BE2C (cell line): ENCODE measurements at places on chromosomes 6 and 20.

DNA sequence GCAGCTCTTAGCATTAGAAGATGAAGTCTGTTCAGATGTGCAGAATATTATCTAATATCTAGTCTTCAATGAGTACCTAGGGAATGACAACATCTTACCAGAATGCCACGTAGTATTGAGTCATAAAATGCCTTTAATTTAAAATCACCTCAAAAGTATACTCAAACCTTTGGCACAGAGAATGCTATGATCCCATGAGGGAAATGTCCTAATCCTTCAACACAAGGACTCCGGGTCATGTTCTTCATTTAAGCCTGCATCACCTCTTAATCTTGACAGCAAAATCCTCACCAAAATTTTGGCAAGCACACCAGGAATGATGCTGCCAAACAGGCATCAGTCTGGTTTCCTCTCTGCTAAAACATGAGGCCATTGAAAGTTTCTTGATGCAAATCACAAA lies 23.6 kb upstream of the MARCKS start:
- DNase-seq = no peak

GRCh38 chr6:169231790-169232506 lies 21.7 kb downstream of the THBS2 start:
- DNase-seq = no peak

GRCh38 chr20:48864254-48864653 lies 36.5 kb upstream of the PREX1 start:
- no peak for DNase-seq

GRCh38 chr6:3697609-3698008 lies 53.9 kb downstream of the PXDC1 start:
- no peak for DNase-seq

DNA sequence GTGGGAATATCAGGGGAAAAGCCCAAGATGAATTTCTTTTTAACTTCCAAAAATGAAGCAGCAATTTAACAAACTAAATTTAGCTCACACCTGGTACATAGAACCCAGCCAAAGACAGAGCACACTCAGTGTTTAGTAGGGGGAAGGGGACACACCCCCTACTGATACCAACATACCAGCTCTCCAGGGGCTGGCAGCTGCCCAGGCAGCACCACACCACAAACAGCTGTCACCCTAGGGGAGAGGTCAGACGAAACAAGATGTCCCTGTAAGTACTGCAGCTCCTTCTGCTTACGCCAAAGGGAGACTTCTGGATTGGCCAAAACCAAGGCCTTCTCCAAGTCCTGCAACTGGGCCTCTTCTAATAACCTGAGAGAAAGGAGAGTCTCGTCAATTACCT lies 26.0 kb downstream of the MDN1 start:
- DNase-seq = no peak

DNA sequence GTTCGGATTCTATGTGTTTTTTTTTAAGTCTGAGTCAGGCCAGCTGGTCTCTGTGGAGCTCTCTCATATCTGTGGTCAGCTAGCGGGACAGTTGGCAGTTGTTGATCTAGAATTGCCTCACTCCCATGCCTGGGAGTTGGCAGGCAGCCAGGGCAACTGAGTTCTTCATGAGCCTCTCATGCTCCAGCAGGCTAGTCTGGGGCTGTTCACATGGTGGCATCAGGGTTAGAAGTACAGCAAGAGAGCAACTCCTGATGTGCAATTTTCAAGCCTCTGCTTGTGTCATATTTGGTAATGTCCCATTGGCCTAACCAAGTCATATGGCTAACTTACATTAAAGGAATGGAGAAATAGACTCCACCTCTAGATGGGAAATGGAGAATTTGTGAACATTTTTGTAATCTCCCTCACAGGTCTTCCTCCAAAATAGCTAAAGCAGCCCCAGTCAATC lies 6.7 kb upstream of the IFT52 start:
- peak; percentile 41 for DNase-seq

GRCh38 chr6:25755483-25755882 lies 941 bp downstream of the SLC17A4 start:
- DNase-seq = no peak

DNA sequence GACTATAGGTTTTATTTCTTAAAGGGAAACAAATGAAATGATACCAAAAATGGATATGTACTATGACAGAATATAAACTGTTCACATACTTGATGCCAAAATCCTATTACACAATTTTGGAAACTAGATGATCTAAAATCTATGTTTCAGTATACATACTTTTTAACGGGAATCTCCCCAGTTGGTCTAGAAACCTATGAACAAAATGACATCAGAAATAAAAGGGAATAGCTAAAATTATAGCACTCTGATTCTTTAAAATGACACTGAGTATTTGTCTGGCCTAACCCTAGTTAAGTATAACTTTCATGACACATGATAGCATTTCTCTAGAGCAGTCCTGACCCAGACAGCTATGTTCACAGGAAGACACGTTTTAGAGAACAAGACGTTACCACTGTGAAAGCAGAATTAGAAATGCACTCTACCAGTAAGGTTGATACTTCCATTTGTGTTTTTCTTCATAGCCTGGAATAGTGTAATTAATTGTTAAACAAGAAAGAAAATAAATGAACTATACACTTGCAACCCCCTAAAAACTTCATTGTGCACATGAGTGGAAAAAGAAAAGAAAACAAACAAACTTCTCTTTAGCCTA lies 3.3 kb downstream of the OSER1 start:
- DNase-seq = no peak

GRCh38 chr20:8246716-8247115 lies 114.7 kb downstream of the PLCB1 start:
- no peak for DNase-seq

GRCh38 chr6:150868759-150869158 lies 3.3 kb downstream of the MTHFD1L start:
- DNase-seq = no peak
